HS-27A (cell line): ENCODE measurements at places on chromosomes 11 and 22.

DNA sequence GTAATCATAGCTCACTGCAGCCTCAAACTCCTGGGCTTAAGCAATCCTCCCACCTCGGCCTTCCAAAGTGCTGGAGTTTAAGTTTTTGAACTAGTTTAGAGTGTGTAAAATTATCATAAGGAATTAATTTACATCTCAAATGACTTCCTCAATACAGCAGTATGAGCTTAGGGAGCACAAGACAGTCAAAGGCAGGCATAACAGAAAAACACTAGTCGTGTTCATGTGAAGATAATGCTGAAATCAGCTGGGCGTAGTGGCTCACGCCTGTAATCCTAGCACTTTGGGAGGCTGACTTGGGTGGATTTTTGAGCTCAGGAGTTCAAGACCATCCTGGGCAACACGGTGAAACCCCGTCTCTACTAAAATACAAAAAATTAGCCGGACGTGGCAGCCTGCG, 25.8 kb downstream of the YDJC start:
- no peak for DNase-seq

DNA sequence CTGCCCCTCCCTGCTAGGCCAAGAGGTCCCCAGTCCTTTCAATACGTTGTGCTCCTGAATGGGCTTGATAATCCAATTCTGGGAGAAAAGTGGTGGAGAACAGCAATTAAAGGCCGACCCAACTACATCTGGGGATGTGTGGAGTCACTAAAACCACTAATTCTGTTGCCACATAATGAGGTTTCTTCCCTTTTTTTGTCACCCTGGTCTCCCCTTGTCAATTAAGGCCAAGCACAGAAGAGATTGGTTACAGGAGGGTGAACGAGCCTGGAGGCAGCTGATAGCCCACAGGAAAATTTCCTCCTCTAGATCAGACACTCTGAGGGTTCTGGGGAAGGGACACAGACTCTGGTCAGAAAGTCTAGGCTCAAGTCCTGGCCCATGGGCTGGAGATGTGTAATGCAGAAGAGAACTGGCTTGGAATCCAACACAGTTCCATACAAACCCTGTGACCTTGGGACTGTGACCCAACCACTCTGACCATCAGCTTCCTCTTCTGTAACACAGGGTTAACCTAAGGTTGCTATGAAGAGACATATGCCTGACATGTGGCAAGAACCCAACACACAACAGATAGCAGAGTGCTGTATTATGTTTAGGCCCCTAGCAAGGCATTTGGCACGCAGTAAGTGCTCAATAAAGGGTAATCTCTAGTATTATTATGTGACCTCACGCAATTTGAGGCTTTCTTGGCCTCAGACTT, 146.4 kb downstream of the CHST1 start:
- DNase-seq, result no peak

DNA sequence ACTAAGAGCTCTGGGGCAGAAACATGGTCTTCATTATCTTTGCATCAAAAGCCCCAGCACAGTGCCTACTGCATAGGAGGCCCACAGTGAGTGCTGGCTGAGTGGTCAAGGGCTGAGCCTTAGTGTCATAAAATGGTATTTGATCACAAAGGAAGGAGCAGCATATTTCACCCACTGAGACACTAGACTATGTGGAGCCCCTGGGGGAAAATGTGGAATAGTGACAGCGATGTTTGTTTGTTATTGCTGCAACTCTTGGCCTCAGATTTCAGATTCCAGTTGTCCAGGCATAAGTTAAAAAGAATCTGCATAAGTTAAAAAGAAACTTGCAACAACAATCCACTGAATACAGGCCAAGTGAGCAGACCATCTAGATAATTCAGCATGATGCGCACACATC, 7.0 kb downstream of the KIRREL3 start:
- DNase-seq, result no peak

DNA sequence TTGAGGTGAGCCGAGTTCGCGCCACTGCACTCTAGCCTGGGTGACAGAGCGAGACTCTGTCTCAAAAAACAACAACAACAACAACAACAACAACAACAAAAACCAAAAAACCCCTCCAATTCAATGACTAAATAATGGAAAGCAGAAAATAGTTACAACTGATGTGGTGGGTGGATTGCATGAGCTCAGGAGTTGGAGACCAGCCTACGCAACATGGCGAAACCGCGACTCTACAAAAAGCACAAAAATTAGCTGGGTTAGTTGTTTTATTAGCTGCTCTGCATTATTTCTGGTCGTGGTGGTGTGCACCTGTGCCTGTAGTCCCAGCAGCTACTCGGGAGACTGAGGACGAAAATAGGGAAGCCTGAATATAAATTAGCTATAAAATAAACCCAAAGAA, 2.6 kb upstream of the PATL1 start:
- no peak for DNase-seq

DNA sequence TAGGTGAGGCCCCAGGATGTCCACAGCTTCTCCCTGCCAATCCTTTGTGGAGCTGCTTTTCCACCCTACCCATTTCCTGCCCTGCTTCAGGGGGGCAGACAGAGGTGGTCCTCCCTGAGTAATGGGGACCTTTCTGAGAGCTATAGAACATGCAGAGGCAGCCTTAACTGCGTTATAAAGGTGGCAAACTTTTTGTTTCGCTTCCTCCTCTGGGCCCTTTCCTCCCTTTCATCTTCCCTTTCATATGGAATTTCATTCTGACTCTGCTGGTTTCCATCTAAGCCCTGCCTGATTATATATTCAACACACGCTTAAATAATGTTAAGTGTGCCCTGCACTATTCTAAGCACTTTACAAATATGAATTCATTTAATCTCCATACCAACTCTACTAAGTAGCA, 169.3 kb upstream of the E2F8 start:
- DNase-seq, result no peak

DNA sequence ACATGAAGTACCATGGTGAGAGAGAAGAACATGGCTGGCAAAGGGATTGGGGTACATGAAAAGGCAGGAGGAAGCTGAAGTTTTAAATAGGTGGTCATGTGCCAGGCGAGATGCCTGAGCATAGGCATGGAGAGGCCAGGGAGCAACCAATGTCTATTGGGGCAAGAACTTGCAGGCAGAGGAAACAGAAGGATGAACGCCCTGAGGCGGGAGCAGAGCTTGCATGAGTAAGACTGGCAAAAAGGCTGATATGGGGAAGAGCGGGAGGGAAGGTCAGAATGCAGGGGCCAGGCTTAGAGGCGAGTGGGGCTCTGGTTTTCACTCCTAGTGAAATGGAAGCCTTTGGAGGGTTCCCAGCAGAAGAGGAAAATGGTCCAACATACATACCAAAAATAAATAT, 52.5 kb upstream of the VSTM5 start:
- DNase-seq, result no peak

DNA sequence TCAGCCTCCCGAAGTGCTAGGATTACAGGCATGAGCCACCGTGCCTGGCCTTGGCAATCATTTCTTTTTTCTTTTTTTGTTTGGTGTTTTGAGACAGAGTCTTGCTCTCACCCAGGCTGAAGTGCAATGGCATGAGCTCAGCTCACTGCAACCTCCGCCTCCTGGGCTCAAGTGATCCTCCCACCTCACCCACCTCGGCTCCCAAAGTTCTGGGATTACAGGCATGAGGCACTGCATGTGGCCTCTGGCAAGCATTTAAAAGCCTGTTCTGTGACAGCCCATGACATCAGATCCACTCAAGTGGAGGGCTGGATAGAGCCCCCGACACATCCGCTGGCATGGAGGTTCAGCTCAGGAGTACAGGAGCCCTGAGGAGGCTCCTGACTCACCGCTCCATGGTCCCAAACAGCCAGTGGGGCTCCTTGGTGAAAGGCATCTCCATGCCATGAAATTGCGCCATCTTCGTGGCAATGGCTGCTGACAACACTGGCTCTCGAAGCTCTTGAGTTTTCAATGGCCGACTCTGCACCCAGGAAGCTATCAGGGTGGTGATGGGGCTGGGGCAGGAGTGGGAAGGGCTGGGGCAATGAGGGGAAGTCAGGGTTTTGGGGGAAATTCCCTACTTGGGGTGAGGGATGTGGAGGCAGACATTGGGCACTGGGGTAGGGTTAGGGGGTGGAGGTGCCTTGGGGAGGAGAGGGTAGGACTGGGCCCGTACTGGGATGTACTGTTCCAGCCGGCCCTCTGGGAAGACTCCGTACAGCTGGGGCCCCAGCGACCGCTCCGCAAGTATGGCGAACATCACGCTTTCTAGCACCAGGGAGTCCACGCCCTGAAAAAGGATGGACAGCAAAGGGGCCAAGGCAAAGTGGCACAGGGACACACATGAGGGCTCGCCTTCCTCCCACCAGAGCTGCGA, 1.4 kb downstream of the CHKB start:
- no peak for DNase-seq

- DNase-seq, result no peak
Measured at GRCh38 chr11:89181111-89181510, 3.4 kb downstream of the TYR start.

DNA sequence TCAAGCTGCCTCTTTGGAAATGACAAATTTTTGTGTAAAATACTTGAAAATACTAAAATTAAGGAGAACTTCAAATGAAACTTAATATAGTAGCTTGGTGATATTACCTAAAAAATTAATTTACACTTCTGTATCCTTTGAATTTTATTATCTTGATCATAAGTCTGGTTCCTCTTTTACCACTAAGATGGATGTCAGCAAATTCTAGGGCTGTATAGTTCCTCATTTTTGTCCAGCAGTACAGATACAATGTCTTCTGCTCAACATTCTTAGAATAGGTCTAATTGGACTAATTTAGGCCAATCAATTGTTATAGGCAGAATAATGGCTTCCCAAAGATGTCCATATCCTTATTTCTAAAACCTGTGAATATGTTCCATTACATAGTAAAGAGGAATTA, 1298.0 kb upstream of the RAG2 start:
- DNase-seq, result no peak

DNA sequence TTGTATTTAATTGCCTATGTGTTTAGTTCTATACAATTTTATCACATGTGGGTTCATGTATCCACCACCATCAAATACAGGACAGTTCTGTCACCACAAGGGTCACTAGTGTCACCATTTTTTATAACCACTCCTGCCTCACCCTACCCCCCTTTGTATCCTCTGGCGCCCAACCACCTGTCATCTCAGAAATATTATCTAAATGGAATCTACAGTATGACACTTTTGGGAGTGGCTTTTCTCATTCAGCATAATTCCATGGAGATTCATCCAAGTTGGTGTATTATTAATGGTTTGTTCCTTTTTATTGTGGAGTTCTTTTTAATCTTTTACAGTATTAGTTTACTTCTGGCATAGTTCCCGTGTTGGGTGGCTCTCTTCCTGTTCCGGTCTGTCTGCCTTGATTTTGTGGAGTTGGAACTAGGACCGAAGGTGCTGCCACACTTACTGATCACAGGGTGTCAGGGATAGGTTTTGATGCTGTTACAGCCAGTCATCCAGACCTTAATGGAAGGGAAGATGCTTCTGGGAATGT, 58.5 kb downstream of the TNRC6B start:
- no peak for DNase-seq

DNA sequence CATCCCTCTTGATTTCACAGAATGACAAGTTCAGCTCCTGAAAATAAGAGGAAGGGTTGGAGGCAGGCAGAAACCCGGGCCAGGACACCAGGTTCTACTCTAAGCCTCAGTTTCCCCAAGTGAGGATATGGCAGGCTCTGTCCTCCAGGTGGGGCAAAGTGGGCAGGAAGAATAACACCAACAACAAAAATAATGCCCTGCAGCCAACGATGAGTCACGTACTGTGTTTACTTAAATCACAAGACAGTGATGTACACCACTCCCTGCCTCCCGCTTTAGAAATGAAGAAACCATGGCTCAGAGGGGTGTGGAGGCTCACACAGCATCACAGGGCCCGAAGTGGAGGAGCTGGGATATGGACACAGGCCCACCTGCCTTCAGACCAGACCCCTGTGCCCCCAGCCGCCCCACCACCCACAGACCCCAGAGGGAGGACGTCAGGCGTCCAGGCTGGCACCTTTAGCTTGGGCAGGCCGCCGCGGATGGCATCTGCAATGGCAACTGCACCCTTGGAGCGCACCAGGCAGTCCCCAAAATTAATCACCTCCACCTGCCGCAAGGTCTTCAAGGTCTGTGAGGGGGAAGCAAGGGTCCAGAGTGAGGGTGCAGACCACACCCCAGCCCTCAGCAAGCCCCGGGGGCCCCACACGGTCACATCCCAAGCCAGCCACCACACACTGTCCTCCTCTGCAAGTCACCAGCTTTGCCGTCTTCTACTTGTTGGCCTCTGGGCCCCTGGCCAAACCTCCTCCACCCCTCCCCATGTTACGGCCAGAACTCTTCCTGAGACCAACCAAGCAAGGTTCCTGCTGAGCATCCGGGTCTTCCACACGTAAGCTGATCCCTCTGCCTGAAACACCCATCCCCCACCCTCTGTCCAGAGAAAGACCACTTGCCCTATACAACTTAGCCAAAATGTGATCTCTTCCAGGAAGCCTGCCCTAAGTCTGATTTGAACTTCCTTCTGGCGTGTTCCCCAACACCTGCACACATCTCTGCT, 15.8 kb upstream of the CHADL start:
- no peak for DNase-seq

- DNase-seq, result no peak
Measured at GRCh38 chr11:14973621-14974514, 1.7 kb upstream of the CALCA start.

DNA sequence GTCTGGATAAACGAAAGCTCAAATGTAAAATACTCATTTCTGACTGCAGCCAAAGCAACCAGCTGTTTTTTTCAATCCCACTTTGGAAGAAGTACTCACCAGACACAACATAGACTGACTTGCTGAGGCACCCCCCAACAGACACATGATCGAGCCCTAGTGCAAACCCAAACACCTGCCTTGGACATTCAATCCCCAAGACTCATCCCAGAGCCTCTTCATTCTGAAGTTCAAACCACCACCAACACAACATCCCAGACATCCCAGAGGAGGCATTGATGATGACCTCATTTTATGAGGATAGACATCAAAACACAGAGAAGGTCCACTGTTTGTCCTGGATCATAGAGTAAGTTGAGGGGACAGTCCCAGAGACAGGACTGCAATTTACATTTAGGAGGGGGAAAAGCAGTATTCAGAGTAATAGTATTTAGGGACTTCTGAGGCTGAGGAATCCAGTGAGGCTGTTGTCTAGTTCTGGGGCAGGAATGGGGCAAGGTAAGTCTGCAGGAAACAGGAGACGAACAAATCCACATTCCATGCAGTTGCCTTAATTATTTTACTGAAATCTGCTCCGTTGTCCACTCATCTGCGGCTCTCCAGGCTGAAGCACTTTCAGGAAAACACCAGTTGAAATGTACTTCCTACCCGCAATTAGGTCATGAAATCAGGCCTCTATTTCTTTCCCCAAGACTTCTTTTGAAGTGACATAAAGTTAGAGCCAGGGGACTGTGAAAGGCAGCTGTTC, 54.8 kb downstream of the CLPB start:
- DNase-seq, result no peak

DNA sequence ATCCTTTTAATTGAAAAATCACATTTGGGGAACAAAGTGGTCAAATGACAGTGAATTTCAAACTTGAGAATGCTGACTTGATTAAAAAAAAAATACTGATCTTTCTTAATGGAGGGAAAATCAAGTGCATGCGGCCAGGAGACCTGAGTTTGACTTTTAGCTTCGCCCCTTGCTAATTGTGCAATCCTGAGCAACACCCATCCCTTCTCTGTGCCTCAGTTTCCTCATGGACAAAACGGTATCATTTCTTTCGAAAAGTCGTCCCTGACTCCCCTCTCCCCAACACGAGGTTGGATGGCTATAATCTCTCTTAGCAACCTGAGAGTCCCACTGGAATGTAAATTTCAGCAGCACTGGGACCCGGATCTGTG, 959 bp upstream of the FJX1 start:
- no peak for DNase-seq
